Caco-2 (cell line): ENCODE measurements at places on chromosomes 3 and 15.

GRCh38 chr3:16102905-16103364, 71.5 kb upstream of the GALNT15 start:
- peak; percentile 2 for DNase-seq

- no peak for DNase-seq
Measured at GRCh38 chr15:34085746-34086145, 15.9 kb downstream of the EMC7 start.

DNA sequence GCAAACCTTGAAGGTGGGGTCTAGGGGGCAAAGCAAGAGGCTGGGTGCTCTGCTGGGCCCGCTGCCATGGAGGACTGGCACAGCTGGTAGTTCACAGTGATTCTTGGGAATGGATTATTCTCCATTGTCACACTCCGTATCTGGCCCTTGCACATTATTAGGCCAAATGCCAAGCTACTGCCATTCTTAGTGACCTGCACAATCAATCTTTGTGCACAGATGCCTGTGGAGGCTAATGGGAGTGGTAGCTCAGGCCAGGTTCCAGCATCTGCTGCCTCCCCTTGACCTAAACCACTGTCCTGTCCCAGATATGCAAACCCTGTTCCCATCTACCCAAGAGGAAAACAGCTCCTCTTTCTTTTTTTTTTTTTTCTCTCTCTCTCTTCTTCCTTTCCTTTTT, 67.5 kb downstream of the TIPARP start:
- DNase-seq, result no peak

DNA sequence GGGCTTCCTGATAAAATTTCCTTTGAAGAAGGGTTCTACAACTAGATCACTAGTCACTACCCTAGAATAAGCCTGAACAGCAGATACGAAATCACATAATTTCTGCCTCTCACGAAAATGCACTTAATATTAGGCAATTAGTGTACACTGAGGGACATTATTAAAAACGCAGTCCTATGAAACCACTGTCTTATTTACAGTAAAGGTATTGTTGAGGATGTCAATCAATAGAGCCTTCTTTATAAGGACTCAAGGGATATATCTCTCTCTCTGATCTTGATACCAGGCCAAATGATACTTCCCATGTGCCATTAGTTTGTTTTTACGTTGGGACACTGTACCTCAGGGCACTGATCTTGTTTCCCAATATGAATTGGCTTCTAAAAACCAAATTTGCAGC, 59.6 kb downstream of the ETFA start:
- no peak for DNase-seq

DNA sequence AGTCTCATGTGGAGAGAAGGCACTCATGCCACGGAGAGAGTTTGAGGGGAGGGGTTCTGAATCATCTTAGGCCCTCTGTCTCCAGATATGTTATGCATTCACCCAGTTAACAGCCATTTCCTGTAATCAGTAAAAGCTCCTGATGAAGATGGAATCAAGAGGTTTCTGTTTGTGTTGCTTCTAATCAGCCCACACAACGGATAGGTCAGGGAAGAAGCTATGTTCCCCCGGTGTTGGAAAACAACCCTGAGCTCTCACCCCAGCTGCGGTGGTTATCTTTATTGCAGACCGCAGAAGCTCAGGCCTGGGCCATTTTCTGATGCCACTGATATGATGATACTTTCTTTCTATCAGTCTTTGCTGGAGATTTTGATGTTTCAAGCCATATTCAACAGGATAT, 338.5 kb upstream of the ONECUT1 start:
- DNase-seq, result no peak

- DNase-seq, result no peak
Measured at GRCh38 chr15:29119847-29120246, 149.8 kb downstream of the NSMCE3 start.

DNA sequence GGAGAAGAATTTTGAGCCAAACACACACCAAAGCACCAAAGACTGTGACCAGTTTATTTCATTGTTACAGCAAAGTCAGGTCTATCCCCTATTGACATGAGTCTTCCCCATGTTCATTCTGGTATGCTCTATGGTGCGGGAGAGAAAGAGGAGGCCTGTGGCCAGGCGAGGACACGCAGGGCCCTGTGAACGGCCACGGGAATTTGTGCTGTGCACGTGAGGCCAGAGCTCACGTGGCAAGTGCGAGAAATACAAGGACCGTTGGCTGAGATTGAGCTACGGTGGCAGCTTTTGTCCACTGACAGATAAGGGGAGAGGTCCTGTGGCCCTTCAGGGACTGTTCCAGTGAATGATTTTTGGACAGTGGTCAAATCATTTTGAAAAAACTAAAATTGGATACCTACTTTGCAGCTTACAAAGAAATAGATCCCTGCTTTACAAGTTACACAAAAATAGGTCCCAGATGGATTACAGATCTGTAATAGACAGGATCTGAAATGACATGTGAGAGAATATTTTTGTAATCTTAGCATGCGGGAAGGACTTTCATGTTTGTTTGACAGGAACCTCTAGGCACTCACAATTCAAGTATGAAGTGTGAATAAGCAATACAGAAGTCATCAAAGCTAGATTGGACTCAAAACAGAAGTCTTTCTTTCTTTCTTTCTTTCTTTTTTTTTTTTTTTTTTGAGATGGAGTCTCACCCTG, 9.2 kb downstream of the ZSCAN2 start:
- no peak for DNase-seq

- DNase-seq, result no peak
Measured at GRCh38 chr15:60626669-60627068, 147.7 kb upstream of the ICE2 start.

DNA sequence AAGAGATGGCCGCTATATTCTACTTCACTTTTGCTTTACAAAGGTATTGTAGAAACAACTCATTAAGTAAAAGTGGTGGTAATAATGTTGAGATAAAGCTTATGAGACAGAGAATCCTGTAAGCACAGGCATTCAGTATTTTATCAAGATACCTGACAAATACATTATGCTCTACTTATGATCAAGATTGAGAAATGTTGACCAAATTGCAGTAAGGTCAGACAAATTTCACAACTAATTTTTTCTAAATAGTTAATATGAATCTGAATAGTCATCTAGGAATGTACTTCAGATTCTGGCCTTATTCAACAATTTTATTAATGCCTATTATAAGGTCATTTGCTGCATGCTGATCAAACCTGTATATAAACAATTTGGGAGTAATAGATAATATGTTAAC, 95.1 kb upstream of the MBNL1 start:
- no peak for DNase-seq
